ENCODE measurements at places on chromosomes 13 and 19.

DNA sequence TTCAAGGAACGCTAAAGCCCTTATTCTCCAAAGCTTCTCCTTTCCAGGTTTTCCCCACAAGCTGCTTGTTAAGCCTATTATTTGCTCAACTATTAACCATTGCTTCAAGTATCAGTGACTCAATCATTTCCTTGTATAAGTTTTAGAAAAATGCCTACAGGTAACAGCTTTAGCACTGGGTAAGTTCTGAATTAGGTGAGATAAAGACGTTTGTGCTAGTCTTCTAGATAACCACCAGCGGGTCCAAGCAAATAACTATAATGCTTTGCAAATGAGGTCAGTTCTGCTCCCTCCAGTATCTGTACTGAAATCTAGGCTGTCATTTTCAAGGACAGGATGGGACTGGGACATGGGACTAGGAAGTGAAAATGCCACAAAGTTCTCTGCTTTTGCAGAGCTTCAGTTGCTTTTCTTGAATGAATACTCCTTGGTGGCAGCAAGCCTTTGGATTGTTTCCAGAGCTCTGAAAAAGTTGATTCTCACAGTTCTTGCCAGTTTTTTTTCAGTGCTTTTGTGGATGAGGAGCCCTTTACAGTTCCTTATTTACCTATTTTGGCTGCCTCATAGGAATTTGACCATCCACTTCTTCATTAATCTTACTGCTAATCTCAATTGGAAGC lies 1487.7 kb downstream of the EFNB2 start:
- DNase-seq = no peak

GRCh38 chr19:1239796-1240737 lies 1.5 kb upstream of the ATP5F1D start:
- peak; percentile 84 for DNase-seq

GRCh38 chr13:86846501-86846900 lies 824.7 kb upstream of the SLITRK5 start:
- no peak for DNase-seq

DNA sequence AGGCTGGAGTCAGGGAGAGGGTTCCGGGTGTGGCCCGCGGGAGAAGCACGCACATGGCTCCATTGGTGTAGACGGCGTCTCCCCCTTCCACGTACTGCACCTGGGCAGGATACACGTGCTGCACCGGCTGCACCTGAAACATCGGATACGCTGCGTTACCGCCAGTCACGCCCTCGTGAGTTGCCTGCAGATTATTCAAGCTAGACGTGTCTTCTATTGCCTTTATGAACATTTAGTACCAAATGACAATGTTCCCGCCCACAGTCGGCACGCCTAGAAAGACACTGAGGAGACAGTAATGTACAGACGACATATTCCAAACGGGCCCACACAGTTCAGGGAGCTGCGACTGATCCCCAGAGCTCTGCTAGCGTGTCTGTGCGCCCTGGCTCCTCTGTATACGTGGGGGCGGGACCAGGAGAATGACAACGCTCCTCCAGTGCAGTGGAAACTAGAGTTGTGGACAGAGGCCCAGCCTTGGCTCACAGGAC lies 64.1 kb upstream of the RANBP3 start:
- DNase-seq = no peak

Measured in stimulated activated CD4-positive, alpha-beta T cell treated with anti-CD3 and anti-CD28 coated beads, Interleukin-15, amount 100 ng/mL, for 1 hour (primary cell).